H54 (cell line): ENCODE measurements at places on chromosomes 6 and 20.

DNA sequence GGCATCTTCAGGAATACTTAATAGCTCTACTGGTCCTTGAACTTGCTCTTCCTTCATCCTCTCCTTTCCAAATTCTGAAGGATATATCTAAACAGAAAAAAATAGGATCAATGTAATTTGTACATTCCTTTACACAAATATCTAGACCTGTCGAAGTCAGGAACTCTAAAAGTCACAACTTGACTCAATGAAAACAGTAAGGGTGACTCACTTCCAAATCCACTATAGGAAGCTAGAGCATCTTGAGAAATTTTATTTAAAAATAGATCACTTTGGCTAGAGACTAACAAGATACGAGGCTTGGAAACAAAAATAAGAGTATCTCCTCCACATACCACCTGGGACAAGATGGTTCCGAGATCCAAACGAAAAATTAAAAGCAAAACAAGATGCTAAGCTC is 12.2 kb downstream of the ESF1 start:
- DNase-seq, result no peak

GRCh38 chr6:95574811-95575210 is 2.5 kb upstream of the MANEA start:
- no peak for DNase-seq

DNA sequence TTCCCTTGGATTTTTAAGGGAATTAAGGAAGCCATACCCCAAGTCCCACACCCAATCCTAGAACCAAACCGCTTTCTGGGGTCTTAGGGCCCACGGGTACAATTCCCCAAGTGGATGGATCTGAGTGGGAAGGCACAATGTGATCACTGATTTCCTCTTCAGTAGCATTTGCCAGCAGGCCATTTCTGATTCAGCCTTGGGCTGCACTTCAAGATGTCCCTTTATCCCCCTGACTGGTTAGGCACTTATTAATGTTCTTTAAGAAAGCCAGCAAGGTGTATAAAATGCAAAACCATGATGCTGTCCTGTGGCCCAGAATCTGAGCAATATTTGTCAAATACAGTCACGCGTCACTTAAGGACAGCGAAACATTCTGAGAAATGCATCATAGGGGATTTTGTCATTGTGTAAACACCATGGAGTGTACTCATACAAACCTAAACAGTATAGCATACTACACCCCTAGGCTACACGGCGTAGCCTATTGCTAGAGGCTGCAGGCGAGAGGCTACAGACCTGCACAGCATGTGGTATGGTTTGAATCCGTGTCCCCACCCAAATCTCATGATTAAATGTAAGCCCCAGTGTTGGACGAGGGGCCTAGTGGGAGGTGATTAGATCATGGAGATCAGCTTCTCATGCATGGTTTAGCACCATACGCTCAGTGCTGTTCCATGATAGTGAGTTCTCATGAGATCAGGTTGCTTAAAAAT is 234.2 kb downstream of the NRN1 start:
- no peak for DNase-seq

DNA sequence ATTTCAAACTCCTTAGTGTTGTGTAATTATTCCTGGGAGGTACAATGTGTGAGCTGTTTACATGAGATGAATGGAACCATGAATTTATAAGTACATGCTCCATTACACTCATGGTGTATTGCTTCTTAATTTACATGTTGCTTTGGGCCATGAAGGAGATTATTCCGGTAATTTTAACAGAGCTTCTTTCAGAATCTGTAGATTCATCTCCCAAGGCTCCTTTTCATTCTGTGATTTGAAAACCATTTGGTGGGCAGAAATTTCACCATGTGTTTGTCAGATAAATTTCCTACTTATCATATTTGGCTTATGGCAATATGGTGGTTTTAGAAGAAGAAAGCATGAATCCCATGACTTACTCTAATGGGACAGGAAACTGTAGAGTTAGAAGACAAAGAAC is 421.6 kb upstream of the EYS start:
- DNase-seq, result no peak

- DNase-seq, result no peak
Observed at GRCh38 chr6:27771235-27771634, 141.0 kb downstream of the OR2B2 start.

DNA sequence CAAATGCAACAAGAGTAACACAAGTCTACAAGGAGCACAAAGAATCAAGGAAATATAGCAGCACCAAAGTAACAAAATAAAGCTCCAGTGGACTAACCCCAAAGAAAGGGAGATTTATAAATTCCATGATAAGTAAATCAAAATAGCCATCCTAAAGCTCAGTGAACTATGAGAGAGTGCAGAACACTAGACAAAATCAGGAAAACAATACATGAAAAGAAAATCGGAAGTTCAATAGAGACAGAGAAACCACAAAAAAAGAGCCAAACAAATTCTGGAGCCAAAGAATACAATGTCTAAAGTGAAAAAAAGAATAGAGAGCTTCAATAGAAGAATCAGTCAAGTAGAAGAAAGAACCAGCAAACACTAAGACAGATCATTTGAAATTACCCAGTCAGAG is 247.3 kb upstream of the TENT5A start:
- no peak for DNase-seq

- no peak for DNase-seq
Observed at GRCh38 chr6:51526922-51527321, 560.5 kb downstream of the PKHD1 start.

DNA sequence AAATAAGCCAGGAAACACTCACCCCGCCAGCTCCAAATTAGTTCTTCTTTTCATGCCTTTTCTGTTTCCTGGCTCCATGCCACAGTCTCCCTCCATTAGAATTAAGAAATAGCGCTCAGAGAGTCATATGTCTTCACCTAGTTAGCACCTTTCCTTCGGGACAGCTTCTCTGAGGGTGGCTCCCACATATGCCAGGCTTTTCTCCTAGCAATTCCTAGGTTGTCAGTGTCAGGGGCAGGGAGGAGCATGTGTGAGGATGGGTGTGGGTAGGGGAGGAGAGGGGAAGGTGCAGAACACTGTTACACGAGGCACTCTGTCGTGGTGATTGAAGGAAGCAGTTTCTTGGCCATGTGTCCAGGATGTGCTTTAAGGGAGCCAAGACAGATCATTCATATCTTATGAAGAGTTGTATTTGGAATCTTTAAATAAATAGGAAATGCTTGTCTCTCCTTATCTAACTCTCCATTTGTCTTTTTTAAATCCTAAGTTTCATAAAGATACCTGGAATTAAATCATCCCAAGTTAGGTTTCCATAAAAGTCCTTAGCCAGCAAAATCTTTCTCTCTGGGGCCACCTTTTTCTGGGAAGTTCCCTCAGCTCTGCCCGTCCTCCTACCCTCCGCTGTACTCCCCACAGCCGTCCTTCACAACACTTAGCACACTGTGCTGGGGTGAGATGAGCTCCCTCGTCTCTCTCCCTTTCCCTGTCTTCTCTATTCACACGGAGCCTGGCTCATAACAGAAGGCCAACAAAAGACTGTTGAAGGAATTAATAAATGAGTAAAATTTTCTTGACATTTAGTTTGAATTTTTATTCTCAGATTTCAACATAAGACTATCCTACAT is 361.0 kb downstream of the CD83 start:
- DNase-seq, result no peak
